NCI-H146 (cell line): ENCODE measurements at places on chromosomes 6 and 20.

DNA sequence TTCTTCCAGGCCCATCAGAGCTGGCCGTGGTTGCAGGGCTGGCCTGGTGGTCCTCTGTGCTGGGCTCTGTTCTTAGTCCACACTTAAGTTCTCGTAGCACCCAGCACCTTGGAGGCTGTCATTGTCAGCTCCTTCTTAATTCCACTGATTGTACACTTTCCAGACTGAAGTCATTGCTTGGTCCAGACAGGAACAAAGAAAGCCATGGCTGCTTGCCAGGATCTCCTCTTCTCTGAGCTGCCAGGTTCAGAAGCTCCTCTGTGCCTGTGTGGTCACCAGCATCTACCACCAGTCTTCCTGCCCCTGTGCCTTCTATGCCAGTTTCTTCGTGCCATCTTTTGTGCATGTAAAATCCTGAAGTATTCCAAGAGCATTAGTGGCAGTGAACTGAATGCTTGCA, 39.5 kb upstream of the PCMTD2 start:
- DNase-seq = no peak

GRCh38 chr20:62814060-62814708, 2.7 kb upstream of the COL9A3 start:
- no peak for DNase-seq

DNA sequence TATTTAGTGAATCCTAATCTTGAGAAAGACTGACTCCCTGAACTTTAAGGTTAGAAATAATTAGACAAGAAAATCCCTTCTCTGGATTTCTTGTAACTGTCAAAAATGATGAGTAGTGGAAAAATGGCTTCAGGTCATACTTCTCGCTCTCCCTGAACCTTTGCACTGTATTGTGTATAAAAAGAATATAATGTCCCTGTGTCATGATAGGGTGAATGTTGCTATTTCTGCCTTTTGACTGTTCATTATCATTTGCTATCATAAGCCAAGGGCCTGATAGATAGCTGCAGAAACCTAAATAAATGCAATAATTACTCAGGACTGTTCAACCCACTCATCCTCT, 39.3 kb downstream of the ALDH8A1 start:
- no peak for DNase-seq

DNA sequence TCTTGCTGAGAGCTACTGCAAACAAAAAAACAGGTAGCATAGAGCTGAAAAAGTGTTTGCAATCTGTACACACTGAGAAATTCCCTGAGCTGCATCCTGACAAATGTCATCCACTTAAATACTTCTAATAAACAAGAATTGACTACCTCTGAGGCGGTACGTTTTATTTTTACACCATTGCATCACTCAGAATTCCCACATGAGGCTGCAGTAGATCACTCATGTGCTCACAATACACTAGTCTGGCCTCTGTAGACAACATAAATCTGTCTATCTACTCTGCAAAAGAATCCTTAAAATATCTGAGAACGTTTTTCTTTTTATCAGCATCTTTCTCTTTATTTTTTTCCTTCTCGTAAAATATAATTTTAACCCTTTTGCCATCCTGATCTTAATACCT, 661.4 kb downstream of the EPHA7 start:
- DNase-seq = no peak

- no peak for DNase-seq
Measured at GRCh38 chr6:64054861-64055260, 419.3 kb downstream of the PHF3 start.

DNA sequence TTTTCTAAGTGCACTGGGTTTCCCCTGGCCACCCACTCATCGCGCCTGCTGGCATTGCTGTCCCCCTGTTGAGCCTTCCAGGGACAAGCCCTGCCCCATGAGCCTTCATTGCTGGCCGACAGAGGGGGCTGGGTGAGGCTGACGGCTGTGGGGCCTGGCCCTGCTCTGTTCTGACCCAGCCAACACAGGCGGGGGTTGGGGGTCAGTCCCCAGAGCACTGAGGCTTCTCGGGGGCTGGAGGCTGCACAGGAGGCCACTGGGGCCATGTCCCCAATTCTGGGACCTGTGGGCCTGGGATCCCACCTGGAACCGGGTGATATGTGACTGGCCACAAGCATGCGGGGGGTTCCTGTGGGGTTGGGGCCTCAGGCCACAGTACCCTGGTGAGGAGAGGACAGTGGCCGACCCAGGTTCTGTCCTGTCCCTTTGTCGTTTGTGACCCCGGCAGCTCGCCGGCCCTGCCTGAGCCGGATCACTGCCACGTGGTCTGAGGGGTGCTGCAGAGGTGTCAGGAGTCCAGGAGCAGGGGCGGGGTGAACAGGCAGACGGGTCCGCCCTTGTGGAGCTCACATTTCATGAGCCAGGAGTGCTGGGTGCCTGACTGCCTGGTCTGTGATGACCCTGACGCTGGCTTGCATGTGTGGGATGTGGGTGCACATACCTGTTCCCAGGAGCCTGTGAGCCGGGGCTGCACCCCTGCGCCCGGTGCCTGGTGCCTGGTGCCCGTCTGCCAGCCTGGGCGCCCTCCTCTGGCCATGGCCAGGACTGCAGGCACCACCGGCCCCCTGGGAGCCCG, 2.1 kb upstream of the COL20A1 start:
- DNase-seq = no peak

- no peak for DNase-seq
Measured at GRCh38 chr6:43710576-43710975, 23.0 kb upstream of the MRPS18A start.

GRCh38 chr6:2920671-2921112, 17.6 kb upstream of the SERPINB9 start:
- DNase-seq = no peak

DNA sequence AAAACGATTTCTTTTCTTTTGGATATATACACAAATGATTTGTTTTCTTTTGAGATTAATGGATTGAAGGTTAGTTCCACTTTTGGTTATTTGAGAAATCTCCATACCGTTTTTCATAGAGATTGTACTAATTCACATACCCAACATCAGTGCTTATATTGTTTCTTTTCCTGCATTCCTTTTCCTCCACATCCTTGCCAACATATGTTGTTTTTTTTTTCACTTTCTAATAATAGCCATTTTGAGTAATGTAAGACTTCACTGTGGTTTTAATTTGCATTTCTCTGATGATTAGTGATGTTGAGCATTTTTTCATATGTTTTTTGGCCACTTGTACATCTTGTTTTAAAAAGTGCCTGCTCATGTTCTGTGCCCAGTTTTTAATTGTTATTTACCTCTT, 846.4 kb upstream of the EYS start:
- DNase-seq = no peak

DNA sequence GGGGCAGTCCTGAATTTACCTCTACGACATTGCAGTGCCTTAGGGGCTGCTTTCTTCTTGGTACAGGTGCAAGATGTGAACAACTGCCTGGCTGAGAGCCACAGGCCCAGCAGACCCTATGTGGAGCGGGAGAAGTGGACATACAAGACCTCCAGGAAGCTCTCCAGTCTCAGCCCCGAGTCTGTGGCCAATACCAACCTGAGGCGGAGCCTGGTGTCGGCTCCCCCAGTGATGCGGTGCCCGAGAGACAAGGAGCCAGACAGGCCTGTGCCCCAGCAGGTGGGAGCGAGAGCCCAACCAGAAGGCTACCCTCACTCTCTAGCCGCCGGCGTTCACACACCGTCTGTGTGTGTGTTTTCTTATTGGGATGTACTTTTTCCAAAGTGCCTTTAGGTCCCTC, 59.6 kb downstream of the EFCAB8 start:
- DNase-seq = no peak

GRCh38 chr20:42686057-42686456, 503.6 kb downstream of the PTPRT start:
- no peak for DNase-seq

- peak; percentile 54 for DNase-seq
Measured at GRCh38 chr20:3753098-3753497, 14.5 kb downstream of the ADISSP start.

- DNase-seq = peak; percentile 34
Measured at GRCh38 chr6:139109558-139109957, 25.3 kb upstream of the HECA start.

DNA sequence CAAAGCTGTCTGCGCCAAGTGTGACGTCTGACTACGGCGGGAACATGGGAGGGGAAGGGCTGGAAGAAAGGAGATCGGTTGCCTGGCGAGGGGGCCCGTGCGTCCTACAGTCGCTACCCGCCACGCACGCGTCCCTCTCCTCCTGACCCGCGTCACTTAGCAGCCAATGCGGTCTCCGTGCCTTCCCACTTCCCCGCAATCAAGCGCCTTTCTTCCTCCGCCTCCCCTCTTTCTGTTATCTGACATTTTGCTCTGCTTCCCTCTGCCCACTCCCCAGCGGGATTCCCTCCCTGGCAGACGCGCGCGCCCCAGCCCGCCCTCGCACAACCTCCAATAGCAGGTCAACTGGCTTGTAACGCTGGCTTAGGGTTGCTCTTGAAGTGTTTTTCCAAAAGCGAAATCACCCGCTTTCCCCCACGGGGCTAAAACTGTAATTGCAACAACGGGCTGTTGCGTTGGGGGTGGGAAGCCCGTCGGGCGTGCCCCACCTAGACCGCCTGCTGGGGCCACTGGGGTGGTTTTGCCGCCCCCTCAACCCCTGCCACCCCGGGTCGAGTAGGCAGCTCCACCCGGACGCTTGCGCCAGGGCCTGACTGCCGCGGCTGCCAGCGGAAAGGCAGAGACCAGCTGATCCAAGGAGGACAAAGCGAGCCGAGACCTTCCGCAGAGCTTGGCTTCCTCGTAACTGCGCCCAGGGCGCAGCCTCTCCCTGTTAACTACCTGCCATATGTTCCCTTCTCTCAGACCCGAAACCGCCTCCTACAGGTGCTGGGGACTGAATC, 6.2 kb upstream of the SOX4 start:
- peak; percentile 95 for DNase-seq

DNA sequence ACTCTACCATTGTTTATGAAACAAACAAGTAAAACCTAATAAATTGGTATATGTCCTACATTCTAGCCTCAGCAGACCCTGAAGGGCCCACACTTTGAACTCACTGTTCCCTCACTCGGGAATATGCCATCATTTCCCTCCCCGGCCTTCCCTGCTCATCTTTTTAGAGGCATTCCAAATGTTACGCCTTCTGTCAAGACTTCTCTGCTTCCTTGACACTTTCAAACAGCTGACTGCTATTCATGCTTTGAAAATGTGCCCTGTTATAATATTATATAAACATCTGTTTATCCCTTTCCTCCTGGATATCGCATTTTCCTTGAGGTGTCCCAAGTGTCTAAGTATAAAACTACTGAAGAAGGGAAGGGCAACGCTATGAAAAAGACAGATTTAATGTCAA, 249.5 kb upstream of the THEMIS start:
- no peak for DNase-seq

DNA sequence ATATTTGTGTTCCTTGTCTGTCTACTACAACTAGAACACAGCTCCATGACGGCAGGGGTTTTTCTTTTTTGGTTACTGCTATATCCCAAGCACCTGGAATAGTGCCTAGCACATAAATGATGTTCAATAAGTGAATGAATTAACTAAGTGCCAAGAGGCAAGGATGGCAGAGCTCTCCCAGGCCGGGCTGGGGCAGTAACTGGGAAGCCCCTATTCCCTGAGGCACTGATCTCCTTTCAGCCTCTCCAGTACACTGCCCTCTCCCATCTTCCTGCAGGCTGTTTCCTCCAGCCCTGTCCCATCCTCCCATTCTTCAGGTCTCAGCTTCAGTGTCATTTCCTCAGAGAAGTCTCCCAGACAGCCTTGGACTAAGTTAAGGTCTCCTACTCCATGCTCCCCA, 29.0 kb upstream of the SPDEF start:
- no peak for DNase-seq

DNA sequence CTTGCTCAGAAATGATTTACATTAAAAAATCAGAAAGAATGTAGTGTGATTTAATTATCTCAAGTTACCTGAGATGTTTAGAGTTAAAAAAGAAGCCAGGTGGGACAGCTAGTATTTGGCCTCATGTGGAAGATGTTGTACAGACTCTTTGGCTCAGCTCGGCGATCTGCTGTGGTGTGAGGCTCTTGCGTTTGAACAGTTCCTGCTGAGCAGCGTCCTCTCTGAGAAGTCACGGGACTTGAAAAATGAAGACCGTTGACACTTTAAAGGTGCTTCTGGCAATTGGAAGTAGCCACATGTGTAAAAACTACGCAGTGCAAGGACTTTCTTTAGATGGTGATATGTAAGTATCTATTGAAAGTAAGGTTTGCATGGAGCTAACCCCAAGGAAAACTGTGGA, 169.0 kb downstream of the BACH2 start:
- DNase-seq = no peak

- no peak for DNase-seq
Measured at GRCh38 chr20:20641783-20642182, 70.7 kb downstream of the RALGAPA2 start.

- DNase-seq = peak; percentile 15
Measured at GRCh38 chr20:8601542-8601912, 467.4 kb upstream of the PLCB4 start.

- no peak for DNase-seq
Measured at GRCh38 chr20:47124181-47124717, 229.6 kb downstream of the EYA2 start.

- DNase-seq = peak; percentile 11
Measured at GRCh38 chr6:16774437-16774836, 13.2 kb upstream of the ATXN1 start.

DNA sequence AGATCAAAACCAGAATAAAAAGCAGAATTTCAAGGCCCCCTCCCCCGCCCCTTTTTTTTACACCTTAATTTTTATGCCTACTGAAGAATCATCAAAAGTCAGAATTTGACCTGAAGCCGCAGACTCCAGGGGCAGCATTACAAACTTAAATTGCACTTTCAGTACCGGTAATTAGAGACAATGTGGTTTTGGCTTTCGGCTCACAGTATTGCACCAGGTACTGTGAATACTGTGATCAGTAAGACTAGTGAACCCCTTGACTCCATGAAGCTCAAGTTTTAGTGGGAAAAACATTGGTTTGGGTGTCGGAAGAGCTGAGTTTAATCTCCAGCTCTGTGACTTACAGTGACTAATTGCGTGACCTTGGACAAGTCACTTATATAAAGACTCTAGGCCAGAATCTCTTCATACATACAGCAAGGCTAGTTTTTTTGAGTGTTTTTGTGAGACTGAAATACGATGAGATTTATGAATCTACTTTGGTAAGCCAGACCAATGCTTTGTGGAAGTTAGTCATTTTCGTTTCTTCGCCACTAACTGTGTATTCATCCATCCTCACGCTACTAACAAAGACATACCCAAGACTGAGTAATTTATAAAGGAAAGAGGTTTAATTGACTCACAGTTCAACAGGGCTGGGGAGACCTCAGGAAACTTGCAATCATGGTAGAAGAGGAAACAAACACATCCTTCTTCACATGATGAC, 114.7 kb downstream of the SASH1 start:
- DNase-seq = no peak
